ENCODE measurements at places on chromosomes 3 and 15.

DNA sequence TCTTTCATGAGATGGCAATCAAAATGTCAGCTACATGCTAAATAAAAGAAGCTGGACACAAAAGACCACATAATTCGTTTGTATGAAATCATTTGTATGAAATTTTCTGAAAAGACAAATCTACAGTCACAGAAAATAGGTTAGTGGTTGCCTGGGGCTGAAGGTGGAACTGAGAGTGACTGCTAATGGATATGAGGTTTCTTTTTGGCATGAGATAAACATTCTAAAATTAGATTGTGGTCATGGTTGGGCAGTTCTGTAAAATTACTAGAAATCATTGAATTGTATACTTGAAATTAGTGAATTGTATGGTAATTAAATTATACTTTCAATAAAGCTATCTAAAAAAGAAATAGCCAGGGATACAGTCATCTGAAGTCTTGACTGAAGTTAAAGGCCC lies 2.7 kb upstream of the DMXL2 start:
- no peak for DNase-seq

GRCh38 chr3:188090620-188091309 lies 63.2 kb upstream of the LPP start:
- no peak for DNase-seq

DNA sequence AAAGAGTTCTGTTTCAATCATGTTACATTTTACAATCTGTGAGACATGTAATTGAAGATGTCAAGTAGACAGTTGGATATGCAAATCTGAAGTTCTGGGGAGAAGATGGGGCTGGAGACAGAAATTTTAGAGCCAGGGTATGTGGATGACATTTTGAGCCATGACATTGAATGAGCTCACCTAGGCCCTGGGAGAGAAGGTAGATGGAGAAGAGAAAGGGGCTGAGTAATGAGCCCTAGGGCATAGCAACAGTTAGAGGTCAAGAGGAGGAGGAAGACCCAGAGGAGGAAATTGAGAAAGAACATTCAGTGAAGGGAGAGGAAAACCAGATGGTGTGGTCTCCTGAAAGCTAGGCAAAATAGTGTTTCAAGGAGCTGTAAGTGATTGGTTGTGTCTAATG lies 15.3 kb downstream of the TMEM266 start:
- DNase-seq: no peak

- DNase-seq: no peak
Observed at GRCh38 chr15:79204886-79205675, 77.4 kb upstream of the ANKRD34C start.

- no peak for DNase-seq
Observed at GRCh38 chr3:127133971-127134370, 59.0 kb upstream of the PRR23E start.

GRCh38 chr15:81785181-81785580 lies 260.6 kb downstream of the MEX3B start:
- DNase-seq: no peak

DNA sequence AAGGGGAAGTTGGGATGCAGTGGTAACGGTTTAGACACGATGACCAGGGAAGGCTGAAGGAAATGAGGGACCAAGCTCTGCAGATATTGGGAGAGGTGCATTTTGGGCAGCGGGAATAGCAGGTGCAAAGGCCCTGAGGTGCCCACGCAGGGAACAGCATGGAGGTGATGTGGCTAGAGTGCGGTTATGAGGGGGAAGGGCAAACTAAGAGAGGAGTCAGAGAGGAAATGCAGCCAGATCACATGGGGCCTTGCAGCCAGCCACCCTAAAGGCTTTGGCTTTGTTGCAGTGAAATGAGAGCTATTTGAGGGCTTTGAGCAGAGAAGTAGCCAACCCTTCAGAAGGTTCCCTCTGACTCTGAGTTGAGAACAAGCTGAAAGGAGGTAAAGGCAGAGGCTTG lies 2.6 kb downstream of the SPATA12 start:
- no peak for DNase-seq
